ENCODE measurements at places on chromosomes 11 and 22.
A peak's percentile ranks its signal among the peaks of the same experiment; 100 is the strongest.

GRCh38 chr11:20474882-20475517, 87.5 kb downstream of the PRMT3 start:
- no peak for DNase-seq

GRCh38 chr11:57502870-57503269, 12.6 kb downstream of the SLC43A1 start:
- DNase-seq: no peak

DNA sequence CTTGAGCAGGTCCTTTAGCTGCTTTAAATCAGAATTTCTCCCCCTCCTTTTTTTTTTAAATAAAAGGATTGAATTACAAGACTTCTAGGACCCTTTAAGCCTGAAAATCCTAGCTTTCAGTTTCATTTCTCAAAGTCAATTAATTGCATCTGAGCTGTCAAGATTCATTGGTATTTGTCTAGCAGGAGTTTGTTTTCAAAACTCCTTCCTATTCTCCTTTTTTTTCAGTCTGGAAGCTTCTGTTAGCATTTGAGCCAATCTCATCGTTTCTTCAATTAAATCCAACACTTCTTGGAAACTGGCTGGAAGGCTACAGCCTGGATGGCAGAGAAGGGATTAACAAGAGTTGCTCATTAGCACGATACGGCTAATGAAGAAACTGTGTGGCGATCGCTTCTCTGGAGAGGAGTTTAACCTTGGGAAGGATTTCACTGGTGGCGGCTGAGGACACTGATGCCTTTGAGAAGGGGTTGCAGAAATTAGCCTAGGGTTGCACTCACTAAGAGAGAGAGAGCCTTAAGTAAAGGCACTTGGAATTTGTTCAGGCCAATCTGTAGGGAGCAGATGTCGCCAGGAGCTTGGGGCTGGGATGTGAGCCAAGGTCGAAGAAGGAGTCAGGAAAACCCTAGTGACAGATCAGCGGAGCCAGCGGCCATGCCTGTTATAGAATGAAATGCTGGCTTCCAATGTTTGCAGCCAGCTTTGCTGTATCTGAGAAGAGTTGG, 43.8 kb upstream of the API5 start:
- no peak for DNase-seq

DNA sequence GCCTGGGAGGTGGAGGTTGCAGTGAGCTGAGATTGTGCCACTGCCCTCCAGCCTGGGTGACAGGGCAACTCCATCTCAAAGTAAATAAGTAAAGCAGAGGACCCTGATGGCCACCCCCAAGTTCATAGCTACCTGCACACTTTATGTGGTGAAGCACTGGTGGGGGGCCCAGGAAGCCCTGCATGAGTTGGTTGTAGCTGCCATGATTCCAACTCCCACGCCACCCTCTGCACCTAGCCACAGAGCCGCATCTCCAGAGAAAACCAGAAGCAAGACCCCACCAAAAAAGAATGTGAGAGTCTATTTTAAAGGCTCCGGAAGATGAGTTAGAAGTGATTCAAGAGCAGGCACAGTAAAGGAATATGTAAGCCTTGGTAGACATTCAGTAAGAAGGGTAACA, 20.4 kb upstream of the TMA7B start:
- no peak for DNase-seq

- DNase-seq: no peak
Observed at GRCh38 chr22:29268511-29269229, 602 bp downstream of the EWSR1 start.

GRCh38 chr11:11010624-11011127, 152.8 kb upstream of the ZBED5 start:
- DNase-seq: no peak

DNA sequence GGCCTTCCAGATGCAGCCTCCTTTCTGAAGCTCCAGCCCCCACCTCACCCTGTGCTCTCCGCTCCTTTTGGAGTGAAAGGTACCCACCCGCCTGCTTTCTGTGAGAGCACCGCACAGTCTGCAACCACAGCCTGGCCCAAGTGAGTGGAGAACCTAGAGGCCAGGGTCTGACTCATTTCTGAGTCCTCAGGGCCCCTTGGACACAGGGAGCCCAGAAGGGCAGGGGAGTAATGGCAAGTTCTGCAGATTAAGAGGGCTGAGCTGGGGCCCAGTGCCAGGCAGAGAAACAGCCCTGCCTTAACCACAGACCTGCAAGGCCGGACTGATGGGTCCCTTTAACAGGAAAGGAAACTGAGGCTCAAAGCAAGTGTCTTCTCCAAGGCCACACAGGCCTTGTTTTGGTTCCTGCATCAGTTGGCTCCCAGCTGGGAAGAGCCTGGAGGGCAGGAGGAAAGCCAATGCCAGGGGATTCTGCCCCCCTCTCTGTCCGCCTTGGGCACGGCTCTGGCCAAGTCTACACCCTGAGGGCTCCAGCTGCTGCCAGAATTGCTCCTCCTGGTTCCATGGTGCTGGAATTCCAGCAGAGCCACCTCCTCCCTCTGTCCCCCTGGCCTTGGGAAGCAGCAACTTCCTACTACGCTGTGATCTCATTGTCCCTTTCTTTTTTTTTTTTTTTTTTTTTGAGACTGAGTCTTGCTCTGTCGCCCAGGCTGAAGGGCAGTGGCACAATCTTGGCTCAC, 55.1 kb downstream of the CYTH4 start:
- DNase-seq: no peak

DNA sequence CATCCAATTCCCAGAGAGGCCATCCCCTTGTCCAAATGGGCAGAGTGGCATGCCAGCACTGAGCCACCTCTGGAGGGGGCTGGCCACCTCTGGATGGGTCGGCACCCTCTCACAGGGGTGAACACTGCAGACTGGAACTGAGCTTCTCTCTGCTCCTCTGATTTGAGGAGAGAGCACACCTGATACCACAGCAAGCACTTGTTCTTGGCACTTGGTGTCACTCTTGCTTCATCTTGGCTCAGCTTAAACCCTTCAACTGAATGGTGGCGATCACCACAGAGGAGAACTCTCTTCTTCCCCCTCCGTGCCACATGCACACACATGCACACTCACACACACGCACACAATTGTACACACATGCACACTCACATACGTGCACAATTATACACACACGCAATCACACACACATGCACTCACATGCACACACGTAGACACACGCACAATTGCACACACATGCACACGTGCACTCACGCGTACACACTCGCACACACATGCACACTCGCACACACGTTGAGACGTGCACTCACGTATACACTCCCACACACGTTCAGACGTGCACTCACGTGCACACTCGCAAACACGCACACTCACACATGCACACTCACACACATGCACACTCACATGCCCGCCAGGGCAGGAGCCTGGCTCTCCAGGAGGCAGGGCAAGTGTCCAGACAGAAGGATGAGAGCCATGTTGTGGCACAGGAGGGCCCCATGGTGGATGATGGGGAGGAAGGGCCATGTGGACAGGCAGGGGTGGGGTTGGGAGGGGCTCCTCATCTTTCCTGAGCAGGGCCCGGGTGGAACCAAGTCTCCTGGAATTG, 23.4 kb downstream of the OVOL1 start:
- no peak for DNase-seq

DNA sequence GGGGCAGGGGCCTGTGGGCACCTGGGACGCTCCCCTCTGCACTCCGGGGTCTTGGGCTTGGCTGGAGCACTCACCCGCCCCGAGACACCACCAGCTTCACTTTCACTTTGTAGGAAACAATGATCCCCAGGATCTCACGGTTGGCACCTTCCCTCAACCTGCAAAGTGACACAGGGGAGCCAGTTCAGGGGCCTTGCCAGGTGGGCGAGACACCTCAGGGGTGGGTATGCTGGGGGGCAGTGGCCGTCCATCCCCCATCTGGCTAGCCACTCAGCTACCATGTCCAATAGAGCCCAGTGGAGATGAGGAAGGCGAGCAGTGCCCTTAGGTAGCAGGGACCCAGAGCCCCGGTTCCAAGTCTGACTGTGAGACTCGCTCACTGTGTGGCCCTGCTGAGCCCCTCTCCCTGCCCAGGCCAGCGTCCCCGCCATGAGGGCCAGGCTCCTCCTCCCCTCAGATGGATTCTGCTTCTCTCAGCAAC, 32.3 kb downstream of the TPBGL start:
- DNase-seq: no peak

GRCh38 chr11:116831790-116832349, 2.2 kb downstream of the APOC3 start:
- no peak for DNase-seq

DNA sequence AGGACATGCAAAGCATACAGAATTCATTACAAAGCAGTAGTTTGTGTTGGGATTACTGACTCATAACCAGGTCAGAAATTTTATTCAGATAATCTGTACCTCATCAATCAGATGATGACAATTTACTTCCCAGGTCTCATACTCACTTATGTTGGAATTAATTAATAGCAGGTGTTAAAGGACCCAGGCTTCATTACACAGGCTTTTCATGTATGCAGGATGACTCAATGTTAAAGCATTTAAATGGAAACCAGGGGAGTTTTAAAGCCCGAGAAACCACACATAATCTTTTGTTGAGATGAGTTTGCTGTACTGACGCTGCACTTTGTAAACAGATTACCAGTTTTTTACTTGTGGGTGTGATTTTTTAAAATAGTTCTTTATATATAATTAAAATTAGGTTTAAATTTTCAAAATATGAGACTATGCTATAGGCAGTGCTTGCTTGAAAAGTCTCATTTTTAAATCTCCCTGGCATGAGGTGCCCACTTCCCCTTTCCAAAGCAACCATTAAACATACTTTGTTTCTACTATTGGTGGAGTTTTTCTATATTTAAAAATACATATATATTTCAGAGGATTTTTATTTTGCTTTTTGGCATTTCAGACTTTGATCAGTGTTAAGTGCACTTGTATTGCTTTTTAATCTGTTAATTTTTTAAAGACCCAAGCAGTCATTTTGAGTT, 41.0 kb downstream of the CEP57 start:
- no peak for DNase-seq

DNA sequence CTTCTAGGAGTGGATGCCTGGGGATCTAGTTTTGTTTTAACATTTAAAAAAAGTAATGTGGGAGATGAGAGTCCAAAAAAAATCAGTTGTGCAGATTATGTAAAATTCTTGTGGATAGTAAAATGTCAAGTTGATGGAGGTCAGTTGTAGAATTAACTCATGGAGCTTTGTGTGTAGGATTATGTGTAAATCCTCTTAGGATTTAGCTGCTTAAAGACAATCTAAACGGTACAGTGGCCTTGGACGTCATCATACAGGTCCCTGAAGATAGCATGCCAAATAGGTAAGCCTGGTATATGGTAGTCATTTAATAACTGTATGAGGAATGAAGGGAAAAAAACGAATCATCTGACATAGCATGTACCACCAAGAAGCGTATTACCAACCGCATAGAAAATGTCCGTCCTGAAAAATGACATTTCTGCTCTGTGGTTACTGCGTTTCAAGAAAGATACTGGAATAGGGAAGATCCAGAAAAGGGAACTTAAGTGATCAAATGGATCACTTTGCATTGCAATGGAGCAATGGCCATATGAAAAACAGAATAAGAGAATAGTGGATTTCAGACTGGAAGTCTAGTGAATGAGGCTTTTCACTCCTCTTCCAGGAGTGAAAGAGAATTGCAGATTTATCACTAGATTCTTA, 61.3 kb downstream of the BCL2L13 start:
- no peak for DNase-seq

DNA sequence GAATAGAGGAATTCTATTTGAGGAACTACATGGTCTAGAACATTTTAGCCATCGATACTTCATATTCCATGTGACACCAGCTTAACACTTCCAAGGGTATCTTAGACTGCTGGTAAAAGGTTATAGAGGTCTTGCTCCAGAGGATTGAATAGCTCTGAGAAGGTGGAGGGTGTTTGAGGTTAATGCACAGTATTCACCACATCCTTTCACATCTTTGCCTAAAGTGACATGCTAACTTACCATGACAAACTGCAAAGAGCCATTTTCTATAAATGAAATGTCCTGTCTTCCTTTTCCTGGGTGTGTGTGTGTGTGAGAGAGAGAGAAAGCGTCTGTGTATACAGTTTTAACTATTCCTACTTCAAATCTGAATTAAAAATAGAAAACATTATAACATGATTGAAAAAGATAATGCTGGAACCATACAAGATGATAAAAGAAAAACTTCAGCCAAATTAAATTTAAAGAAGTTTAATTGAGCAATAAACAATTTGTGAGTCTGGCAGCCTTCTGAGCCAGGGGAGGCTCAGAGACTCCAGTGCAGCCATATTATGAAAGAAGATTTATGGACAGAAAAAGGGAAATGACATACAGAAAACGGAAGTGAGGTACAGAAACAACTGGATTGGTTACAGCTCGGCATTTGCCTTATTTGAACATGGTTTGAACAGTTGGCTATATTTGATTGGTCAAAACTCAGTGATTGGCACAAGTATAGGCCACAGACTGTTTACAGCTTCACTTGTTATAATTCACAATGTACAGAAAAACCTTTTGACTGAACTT, 320.9 kb upstream of the CCDC179 start:
- no peak for DNase-seq

- no peak for DNase-seq
Observed at GRCh38 chr22:39078329-39078728, 1.3 kb downstream of the APOBEC3G start.

GRCh38 chr11:30561691-30562415, 24.3 kb downstream of the MPPED2 start:
- DNase-seq: no peak

GRCh38 chr22:28909375-28909774, 26.0 kb downstream of the ZNRF3 start:
- DNase-seq: no peak

DNA sequence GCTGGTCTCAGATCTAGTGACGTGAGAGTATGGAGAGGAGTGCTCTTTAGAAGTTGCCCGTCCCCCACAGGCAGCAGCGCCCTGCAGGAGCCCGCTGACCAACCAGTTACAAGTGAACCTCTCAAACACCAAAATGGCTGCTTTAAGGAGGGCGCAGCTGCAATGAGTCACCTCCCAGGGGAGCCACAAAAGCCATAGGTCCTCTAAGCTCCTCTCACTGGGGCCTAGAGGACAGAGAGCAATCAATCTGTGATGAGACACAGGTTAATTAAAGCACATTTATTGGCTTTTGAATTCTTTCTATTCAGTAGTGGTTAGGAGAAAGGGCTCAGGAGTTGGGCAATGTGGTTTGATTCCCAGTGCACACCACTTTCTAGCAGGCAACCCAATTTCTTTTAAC, 15.5 kb upstream of the RAPSN start:
- peak; percentile 97 for DNase-seq

DNA sequence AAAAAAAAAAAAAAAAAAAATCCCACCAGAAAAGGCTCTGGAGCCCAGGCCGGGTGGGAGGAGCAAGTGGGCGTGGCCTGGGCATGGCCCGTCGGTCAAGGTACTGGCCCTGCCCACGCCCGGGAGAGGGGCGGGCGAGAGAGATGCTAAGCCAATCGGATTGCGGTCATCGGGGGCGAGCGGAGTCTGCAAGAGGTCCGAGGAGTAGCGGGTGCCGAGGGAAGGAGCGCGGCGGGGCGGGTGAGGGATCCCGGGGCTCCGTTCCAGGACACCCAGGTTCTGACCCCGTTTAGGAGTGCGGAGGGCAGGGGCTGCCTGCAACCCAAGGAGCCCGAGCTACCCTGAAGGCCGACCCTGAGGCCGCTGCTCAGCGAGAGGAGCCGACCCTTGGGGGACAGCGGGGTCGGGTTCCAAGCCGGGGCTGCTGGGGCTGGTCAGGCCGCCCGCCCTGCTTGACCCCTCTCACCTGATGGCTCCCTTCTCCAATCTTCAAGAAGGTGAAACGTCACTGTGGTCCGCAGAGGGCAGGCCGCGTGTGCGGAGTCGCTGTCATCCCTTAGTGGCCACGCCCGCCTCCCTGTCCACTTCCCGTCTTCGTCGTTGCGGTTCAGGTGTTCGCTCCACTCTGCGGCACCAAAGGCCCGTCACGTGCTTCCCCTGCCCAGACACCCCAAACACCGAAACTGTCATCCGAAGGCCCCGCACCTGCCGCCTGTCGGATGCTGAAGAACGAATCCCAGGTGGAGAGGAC, 11.1 kb upstream of the TAB1 start:
- DNase-seq: no peak

- DNase-seq: no peak
Observed at GRCh38 chr11:45161252-45162063, 15.0 kb downstream of the PRDM11 start.

Measured in NCI-H187 treated with DMSO at 0.1 percent for 48 hours (cell line).